Kidney epithelial cell (primary cell): ENCODE measurements at places on chromosomes 1 and 21.

DNA sequence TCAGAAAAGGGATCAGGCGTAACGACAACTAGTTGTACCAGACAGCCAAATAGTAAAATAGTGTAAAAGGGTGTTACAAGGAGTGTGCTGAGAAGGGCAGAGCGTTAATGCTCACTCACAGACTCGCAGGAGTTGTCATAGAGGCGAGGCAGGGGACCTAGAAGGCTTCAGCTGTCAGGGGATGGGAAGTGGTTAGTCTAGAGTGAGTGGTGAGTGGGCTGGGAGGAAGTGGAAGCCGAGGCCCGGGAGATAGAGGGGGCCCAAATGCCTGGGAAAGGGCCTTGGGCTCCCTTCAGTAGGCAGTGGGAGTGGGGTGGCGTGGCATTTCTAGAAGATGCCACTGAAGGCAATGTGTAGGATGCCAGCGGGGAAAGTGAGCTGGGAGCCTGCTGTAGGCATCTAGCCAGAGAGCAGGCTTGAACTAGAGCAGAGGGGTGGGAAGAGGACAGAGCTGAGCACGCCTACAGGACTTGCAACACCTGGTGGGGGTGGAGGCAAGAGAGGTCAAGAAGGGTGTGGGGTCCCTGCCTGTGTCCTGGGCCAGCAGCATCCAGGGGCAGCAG, 10.3 kb downstream of the SLC6A17 start:
- no peak for DNase-seq

GRCh38 chr1:210689826-210690225, 361.1 kb downstream of the HHAT start:
- no peak for DNase-seq

DNA sequence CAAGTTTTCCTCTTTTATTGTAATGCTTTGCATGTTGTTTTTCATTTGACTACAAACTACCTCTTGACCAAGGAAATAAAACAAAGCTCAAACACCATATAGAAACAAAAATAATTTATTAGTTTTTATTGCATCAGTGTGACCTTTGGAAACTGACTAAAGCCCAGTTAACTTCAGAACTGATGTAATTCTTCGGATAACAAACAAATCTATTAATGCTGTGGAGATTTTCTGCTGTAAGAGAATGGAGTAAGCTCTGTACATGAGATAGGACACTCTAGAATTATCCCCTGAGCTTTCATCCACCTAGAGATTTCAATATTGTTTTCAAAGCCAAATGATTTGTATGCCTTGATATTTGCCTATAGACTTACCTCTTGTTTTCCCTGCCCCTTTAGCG, 154.0 kb upstream of the KCNK2 start:
- no peak for DNase-seq

GRCh38 chr1:204420039-204421004, 8.7 kb upstream of the PPP1R15B start:
- no peak for DNase-seq

DNA sequence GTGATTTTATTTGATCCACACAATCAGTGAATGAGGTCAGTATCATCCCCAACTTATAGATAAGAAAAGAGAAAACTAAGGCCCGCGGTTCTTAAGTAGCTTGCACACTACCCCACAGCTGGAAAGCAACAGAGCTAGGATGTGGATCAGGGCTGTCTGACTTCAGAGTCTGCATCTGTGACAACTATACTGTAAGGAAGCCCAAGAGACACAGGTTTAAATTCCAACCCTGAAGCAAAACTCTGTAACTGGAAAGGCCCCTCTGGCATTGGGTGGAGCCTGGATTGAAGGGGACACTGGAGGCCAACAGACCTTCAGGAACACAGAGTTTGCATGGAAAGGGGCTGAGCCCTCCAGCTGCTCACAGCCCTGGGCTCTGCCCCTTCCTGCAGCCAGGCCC, 40.2 kb downstream of the LGR6 start:
- DNase-seq: no peak

- peak; percentile 9 for DNase-seq
Measured at GRCh38 chr1:110436635-110437034, 14.3 kb upstream of the PROK1 start.

DNA sequence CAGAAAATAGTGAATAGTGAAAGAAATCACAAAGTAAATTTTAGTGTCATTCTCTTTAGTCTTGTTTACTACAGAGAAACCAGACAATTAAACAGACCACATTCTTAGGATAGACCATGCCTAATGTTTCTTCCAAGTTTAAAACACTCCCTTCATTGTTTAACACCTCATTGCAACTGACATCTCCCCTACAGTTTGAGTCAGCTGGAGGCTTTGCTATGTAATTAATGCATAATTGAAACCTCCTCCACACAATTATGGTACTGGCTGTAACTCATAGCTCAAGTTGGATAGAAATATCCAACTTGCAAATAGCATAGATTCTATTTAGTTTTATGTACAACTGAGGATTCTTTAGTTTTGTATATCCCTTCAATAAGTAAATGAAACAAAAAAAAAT, 35.2 kb upstream of the B3GALT2 start:
- DNase-seq: no peak

DNA sequence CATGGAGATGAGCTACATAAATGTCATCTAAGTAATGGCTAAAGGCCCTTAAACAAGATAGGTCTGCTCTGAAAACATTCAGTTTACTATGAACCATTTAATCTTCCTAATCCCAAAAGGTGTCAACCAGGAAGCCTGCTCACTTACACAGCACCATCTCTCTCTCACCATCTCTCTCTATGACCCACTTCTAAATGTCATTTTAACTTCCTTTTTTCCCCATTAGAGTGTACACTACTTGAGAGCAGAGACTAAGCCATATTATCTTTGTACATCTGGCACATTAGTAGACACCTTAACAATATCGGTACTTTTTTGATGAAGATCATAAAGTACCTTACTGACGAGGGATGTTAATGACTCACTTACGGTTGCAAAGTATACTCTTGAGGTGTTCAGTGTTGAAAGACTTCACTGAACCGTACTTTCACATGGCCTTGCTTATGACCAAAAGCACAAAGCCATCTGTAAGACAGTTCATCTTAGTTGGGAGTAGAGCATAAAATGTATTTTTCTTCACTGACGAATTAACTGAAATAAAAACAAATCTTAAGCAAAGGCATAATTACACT, 25.4 kb downstream of the FBXO42 start:
- no peak for DNase-seq

GRCh38 chr21:42294273-42294880, 20.8 kb downstream of the TFF3 start:
- DNase-seq: no peak

- no peak for DNase-seq
Measured at GRCh38 chr1:48807554-48808260, 31.0 kb upstream of the BEND5 start.

DNA sequence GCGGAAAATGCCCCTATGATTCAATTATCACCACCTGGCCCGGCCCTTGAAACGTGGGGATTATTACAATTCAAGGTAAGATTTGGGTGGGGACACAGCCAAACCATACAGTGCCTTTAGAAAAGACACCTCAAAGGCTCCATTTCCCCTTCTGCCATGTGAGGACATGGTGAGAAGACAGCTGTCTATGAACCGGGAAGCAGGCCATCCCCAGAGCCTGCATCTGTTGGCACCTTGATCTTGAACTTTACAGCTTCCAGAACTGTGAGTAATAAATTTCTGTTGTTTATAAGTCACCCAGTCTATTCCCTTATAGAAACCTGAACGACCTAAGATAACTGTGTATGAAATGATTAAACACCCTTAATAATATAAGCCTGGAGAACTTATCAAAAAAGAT, 61.6 kb downstream of the KIFAP3 start:
- no peak for DNase-seq

DNA sequence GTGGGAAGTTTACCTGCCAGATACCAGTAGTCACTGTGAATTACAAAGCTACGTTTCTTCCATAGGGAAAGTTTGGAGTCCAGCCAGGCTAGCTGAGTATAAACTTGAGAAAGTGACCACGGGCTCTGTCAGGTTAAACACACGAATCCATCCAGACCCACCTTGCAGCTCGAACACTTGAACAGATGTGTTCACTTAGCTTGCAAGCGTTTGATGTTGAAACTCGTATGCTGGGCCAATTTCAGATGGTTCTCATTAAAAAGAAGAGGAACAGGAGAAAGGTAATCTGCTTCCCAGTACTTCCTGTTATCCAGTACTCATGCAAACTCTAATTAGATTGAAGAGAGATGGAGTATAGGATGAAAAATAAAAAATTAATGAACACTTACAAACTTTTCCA, 636.4 kb downstream of the SMYD3 start:
- DNase-seq: no peak

DNA sequence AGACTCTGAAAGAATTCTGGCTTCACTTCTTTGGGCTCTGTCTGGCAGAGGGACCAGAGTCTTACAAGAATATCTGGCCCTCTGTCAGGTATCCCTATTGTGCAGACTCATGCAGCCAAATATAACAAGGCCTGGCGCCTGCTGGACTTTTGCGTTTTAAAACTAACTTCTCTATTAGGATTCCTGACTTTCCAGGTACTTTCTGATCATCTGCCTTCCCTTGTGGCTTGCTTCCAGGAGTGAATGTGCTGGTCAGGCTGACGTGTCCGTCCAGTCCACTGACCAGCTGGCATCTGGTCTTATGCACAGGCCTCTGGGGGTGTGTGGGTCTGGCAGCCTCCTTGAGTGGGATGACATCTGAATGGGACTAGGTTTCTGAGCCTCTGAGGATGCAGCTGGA, 8.6 kb upstream of the RAB29 start:
- DNase-seq: no peak
